ENCODE measurements at places on chromosomes 5 and 9.
A peak's percentile ranks its signal among the peaks of the same experiment; 100 is the strongest.

- peak; percentile 2 for DNase-seq
Measured at GRCh38 chr5:144237851-144238250, 67.2 kb downstream of the KCTD16 start.

DNA sequence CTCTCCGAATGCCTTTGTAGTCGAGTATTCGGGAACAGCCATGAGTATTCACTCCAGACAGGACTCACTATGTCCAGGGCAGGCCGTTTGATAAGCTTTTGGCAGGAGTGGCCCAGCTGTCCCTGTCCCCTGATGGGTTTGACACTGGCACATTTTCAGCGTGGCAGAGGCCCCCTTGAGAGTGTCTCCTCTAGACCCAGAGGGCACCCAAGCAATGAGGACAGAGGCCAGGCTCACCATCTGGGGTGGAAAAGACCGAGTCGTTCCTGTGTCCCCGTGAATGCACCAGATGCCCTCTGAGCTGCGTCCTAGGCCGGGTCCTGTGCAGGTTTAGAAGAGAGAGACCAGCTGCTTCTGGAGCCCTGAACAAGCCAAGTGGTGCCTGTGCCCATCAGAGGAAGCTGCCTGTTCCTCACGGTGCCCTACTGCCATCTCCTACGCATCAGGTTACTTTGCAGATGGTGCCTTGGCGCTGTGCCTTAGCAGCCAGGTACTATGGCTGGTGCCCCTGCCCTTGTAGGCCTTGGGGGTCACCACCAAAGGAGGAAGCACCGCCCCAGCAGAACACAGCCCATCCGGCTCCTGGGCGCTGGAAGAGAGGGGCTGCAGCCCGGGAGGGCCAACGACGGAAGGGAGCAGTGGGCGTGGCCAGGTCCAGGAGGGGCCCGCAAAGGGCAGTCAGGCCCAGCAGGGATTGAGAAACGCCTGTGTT is 42.4 kb downstream of the LRSAM1 start:
- no peak for DNase-seq

GRCh38 chr5:153480401-153480800 is 10.1 kb upstream of the GRIA1 start:
- no peak for DNase-seq

GRCh38 chr9:23658376-23659258 is 167.4 kb downstream of the ELAVL2 start:
- no peak for DNase-seq

DNA sequence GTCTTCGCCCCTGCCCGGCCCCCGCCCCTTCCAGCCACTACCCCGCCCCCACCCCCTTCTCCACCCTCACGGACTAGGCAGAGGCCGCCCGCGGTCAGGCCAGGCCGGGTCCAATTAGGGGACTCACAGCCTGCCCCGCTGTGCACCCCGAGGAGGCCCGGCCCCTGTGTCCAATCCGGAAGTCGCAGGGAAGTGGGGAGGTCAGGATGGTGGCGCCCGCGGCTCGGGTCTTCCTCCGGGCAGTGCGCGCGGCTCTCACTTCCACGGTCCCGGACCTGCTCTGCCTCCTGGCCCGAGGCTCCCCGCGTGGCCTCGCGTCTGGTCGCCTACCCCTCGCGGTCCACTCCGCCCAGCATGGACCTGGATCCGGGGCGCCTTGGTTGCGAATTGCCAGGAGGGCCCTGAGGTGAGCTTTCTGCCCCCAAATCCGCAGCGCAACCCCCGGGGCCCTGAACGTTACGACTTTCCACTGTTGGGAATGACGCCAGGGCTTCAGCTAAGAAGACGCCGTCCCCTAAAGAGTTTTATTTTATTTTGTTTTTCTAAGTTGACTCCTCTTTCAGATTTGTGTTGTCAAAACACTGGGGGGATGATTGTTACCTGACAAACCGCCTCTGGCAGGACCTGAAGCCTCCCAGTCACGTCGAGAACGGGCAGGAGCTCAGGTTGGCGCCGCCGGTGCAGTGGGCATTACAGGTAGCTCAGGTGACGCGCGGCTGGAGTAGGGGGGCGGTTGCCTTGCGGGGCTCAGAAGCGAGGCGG is 763 bp upstream of the IRX2 start:
- no peak for DNase-seq

DNA sequence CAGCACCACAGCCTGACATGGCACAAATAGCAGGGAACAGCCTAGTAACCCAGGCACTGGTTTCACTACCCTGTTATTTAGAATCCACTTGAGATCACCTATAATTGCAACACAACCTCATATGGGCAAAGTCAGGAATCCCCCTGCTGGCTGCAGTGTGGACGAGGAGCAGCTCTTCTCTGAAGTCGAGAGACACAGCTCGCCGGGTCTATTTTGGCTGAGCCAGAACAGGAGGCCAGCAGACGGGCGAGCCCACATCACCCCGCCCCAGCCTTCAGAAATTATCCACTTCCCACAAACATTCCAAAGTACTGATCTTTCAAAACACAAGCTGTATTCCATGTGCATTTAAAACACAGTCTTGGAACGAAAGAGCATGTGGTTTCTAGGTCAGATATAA is 179.0 kb downstream of the ROR2 start:
- DNase-seq, result no peak

DNA sequence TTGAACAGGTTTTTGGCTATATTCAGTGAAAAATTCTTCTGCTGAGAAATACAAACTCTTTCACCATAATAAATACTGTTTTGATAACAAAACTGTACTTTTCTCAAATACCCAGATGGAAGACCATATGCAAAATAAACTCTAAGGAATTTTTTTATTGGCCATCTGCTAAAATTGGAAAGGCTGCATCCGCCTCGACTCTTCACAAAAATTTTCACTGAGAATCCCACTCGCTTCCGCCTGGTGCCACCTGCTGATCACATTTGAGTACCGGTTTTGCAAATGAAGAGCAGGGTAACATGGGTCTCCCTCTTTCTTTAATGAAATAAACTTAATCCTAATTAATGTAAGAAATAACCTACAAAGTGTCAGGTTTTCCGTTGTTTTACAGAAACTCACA is 76.4 kb downstream of the TTLL11 start:
- DNase-seq, result no peak

All from CD4-positive, alpha-beta T cell (primary cell).